ENCODE measurements at places on chromosomes 3 and 15.

- DNase-seq, result peak; percentile 61
These were observed 37.3 kb downstream of the ANP32A start for GRCh38 chr15:68783226-68784058.

- DNase-seq, result no peak
These were observed 15.3 kb downstream of the ZXDC start for GRCh38 chr3:126460381-126460780.

DNA sequence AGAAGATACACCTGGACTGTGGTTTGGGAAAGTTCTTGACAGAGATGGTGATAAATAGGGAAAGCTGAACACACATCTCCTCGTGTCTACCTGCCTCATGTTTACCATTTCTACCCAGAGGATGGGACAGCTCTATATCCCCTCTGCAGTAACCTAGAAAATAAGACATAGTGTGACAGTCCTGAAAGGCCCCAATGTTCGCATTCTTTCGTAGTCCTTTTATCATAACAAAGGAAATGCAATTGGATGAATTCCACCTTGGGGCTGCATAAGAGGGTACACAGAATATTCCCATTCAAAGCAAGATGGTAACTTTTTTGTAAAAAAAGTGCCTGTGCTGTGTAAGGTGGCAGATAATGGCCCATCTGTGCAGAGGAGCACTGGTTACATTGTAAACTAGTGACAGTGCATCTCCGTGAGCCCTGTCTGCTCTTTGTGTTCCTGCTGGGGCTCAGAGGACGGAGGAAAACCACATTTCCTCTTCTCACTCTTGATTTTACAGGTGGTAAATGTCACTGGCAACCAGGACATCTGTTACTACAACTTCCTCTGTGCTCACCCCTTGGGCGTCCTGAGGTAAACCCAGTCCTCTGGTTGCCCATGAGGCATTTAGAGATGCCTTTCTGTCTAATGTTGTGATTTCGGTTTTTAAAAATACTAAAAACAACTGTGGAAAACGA, 74.3 kb downstream of the SIDT1 start:
- DNase-seq, result no peak

- DNase-seq, result no peak
These were observed 61.3 kb downstream of the KLHL25 start for GRCh38 chr15:85733416-85733815.

- DNase-seq, result no peak
These were observed 23.2 kb upstream of the SNRPA1 start for GRCh38 chr15:101318147-101318819.

GRCh38 chr3:171809861-171810628, at the start of gene PLD1:
Gene PLD1, minus strand, starts transcription at chr3:171810483. Its CDS starts 72,432 bp downstream, at chr3:171738051.
- DNase-seq, result no peak

DNA sequence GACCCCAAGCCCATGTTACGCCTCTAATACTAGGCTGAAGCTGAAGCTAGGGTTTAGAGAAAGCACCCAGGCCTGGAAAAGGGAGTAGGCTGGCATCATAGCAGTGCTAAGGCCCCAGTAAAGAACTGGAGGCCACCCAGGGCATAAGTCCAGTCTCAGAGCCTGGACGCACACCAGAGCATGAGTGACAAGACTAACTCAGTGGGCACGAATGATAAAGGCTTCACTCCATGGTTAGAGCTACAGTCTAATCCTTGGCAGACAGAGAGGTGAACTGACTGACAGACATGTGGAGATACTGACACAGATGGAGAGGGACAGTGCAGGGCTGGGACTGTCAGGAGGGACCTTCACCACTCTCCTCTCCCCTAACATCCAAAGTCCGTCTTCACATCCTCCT, 139.8 kb downstream of the KCNMB2 start:
- no peak for DNase-seq

GRCh38 chr15:38899300-38899699, 334.7 kb upstream of the RASGRP1 start:
- DNase-seq, result no peak

DNA sequence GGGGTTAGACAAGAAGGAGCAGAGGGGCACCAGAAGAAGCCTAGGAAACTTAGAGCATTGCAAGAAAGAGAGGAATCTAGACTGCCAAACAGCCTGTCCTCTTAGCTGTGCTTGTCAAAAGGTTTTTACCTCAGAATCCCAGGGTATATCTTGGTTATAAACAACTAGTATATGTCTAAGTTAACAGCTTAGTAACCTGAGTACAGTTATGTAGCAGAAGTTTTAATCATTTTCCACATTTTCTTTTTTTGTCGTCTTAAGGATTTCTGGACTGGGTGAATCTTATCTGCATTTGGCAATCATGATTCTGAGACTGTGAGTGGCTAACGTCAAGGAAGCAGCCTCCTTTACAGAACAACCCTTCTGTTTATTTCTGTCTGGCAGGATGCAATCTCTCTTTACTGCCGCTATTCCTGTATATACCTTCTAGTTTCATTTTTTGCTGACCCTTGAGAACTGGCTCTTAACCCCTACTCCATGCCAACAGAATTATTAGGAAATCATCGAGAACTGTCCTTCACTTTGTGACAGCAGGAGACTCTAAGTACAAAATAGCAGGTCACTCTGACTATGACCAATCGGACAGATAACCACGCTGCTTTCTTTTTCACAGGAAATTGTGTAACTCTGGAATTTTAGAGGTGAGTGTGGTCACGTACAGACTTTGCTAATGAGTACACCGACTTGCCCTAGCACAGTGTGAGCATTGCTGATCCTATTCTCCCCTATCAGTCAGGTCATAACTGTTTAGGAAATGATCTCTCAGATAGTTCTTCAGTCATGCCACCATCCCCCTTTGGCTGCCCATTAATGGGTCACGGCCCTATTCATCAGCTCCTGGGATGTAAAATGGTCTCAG, 3.3 kb upstream of the CP start:
- no peak for DNase-seq

DNA sequence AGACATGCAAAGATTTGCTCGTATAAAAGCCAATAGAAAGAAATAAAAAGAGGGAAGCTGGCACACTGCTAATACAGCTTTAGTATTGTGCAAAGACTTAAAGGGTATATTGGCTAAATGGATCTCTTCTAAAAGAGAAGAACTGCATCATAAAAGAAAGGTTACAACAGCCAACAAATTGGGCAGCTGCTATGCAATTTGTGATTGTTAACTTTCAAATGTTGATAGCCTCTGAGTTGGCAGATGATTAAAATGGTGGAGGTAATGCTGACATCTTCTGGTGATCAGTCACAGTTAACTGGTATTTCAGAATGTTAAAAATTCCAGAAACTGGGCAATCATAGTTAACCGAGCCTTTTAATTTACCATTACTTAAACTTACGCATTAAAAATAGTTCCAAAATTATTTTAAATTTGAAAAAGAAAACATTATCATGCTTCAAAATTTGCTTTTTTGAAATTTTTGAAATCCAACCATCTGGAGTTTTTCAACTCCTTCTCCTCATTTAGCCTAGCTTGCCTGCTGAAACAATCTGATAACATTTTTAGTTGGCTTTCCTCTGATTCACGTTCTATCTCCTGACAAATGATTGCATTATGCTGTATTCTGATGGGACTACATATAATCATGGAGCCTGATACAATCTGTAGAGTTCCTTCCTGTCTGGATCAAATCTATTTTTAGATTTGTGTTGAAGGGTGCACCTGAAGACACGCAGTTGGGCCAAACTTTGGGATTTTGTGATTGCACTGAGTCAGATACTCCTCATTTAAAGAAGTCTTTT, 144.0 kb upstream of the PDZRN3 start:
- DNase-seq, result no peak

- DNase-seq, result no peak
These were observed 3.5 kb downstream of the B3GALNT1 start for GRCh38 chr3:161101609-161102008.

DNA sequence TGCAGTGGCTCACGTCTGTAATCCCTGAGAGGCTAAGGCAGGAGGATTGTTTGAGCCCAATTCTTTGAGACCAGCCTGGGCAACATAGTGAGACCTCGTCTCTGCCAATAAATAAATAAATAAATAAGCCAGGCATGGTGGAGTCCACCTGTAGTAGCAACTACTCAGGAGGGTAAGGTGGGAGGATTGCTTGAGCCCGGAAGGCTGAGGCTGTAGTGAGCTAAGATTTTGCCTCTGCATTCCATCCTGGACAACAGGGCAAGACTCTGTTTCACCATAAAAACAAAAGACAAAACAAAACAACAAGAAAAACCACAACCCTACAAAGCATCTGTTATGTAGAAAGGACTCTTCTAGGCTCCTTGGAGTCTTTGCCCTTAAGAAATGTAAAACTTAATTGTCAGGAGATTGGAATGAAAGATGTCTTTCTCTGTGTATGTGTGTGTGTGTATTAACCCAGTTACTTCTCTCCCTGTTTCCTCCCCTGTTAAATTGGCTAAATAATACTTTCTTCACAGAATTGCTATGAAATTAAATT, 9.5 kb downstream of the NECTIN3 start:
- DNase-seq, result no peak

DNA sequence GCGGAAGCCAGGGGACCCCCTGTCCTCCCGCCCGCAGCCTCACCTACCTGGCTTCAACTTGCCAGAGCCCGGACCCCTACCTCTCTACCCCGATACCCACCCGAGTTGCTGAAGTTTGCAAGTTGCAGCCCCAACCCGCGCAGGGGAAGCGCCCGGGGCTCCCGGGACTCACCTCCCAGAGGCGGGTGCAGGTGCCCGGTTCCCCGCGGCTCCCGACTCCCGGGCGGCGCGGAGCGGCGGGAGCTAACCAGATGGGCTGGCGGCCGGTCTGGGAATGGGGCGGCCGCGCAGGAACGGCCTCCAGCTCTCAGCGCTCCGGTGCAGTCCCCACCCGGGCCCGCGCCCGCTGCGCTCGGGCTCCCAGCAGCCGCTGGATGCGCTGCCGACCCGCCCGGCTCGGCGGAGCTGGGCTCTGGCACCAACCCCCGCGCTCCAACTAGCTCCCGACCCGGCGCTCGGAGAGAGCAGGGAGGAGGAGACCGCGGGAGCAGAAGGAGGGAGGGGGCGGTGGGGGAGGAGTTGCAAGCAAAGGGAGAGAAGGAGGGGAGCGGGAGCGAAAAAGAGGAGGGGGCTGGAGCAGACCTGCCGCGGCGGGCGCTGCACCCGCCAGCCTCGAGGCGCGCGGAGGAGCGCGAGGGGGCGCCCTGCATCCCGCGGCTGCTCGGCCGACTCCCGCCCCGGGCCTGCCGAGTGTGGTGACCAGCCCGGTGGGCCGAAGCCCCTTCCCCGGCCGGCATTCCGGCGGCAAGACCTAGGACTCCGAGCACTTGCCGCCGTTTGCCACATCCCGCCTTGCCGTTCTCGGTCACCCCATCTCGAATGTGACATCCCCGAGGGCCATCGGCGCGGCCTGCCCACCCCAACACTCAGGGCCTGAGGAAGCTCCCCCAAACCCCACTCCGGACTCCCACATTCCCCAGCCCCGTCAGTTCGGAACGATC, at the start of gene SEMA5B:
Gene SEMA5B (minus strand): TSS at position 472 of the 941 bp plus-strand sequence. CDS start 66,500 bp downstream, outside the sequence.
- no peak for DNase-seq

GRCh38 chr3:28867836-28868235, 413.0 kb upstream of the RBMS3 start:
- no peak for DNase-seq

GRCh38 chr15:37995461-37996347, 61.3 kb downstream of the TMCO5A start:
- DNase-seq, result no peak

- no peak for DNase-seq
These were observed 401 bp downstream of the RAMAC start for GRCh38 chr15:82986442-82986780.

Measured in stimulated activated CD4-positive, alpha-beta T cell treated with anti-CD3 and anti-CD28 coated beads, TNF-alpha, amount 100 ng/mL, for 1 hour (primary cell).